ENCODE measurements at places on chromosomes 2 and 18. TPM values are rescaled to one million over a fixed set of nuclear protein-coding genes. Genes with fewer than 3 reads are reported as not detected.

Gene KRCC1
- total RNA-seq = 10.6 TPM

Gene EPAS1
- 1.5 TPM for total RNA-seq

Gene LBX2
- total RNA-seq = not detected

Gene RNF138
- total RNA-seq = 95.9 TPM

Gene SULT1C4
- total RNA-seq = not detected

Gene KCNF1
- not detected for total RNA-seq
